ENCODE measurements at places on chromosomes 2 and 18. TPM values are rescaled to one million over a fixed set of nuclear protein-coding genes. Genes with fewer than 3 reads are reported as not detected.
A peak's percentile ranks its signal among the peaks of the same experiment; 100 is the strongest.

The RMND5A gene
- total RNA-seq = 44.3 TPM

The DNAH7 gene
- total RNA-seq = not detected

The LIMS3 gene
- 0.18 TPM for total RNA-seq

The AOX1 gene
- 0.65 TPM for total RNA-seq

GRCh38 chr2:3139906-3140305, 237.7 kb downstream of the EIPR1 start:
- H3K27ac ChIP-seq = no peak overlapping the region
- H3K4me1 ChIP-seq = no peaks in the 10 kb centered on the region
- DNase-seq = no peak
- H3K36me3 ChIP-seq = no peaks in the 10 kb centered on the region

- no peak for DNase-seq
- no peak overlapping the region for H3K27ac ChIP-seq
- H3K4me1 ChIP-seq = no peaks in the 10 kb centered on the region
- H3K36me3 ChIP-seq = no peaks in the 10 kb centered on the region
- H3K27me3 ChIP-seq = peaks cover 7% of the 10 kb centered on the region
- no peak overlapping the region for H3K4me3 ChIP-seq
Observed at GRCh38 chr2:73337828-73338227, 44.5 kb upstream of the EGR4 start.

DNA sequence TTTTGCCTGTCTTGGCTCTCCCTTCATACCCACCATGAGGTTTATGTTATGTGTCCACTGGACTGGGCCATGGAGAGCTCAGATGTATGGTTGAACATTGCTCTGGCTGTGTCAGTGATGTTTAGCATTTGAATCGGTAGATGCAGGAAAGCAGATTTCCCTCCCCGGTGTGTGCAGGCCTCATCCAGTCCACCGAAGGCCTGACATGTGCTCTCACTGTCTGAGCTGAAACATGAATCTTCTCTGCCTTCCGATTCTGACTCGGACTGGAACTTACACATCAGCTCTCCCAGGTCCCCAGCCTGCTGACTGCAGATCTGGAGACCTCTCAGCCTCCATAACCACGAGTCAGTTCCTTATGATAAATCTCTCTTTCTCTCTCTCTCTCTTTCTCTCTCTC, 72.4 kb upstream of the SLC66A3 start:
- H3K4me1 ChIP-seq = no peaks in the 10 kb centered on the region
- DNase-seq = no peak
- H3K27ac ChIP-seq = no peak overlapping the region
- H3K36me3 ChIP-seq = no peaks in the 10 kb centered on the region
- no peak overlapping the region for H3K4me3 ChIP-seq
- peaks cover 1% of the 10 kb centered on the region for H3K27me3 ChIP-seq

DNA sequence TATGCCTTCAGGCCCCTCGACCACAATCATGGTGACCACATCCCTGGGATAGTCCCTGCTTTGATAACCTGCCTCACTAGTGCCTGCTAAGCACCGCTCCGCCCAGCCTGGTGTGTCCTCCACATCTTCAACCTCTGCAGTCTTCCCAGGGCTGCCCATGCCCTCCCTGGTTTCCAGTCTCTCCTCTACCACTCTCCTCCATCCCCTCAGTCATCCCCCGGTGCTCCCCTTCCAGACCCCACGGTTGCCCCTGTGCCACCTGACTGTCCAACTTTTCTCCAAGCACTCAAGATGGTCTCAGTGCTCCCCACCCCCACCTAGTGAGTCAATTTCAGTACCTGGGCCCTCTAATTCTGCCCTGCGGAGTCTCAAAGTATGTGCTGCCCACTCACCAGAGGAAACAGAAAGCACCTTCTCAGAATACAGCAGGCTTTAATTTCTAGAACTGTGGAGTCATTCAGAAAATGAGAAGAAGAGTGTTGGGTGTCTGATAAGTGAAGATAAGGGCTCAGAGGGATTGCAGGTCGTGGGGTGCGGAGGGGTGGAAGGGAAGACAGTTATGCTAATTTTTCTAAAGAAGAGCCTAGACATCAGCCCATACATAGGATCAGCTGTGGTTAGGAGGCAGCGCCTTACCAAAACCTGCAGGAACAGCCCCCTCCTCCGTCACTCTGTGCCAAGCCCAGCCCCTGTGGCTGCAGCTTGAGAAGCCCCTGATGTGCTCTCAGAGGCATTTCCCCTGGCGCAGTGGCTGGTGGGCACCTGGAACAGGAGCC, 53.6 kb upstream of the CAB39 start:
- peak overlapping the region; percentile 97 for H3K27ac ChIP-seq
- peaks cover 3% of the 10 kb centered on the region for H3K36me3 ChIP-seq
- peak overlapping the region; percentile 73 for H3K4me3 ChIP-seq
- DNase-seq = peak; percentile 90

DNA sequence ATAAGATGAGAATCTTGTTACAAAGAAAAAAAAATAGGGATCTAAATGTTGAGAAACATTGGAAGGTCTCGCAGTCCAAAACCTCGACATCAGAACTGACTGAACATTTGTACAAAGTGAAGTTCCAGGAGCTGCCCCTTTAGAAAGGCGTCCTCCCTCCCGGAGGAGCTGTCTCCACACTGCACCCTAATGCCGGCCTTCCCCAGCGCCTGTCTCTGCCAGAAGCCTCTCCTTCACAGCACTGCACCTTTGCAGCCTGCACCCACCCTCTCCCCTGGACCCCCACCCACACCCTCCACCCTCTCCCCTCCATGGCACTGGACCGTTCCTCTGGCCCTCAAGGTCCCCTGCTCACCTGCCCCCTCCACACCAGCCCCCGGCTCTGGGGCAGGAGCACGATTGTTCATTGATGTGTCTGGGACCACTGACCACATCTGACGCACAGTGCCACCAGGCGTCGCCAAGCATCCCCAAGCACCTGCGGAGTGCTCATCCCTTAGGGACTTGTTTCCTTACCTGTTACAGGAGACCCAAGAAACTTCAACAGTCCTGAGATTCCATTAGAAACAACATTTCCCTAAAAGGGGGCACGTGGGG, 90.3 kb upstream of the SNTG2 start:
- no peak for DNase-seq
- no peak overlapping the region for H3K27ac ChIP-seq
- H3K4me1 ChIP-seq = peaks cover 4% of the 10 kb centered on the region

- peaks cover 35% of the 10 kb centered on the region for H3K36me3 ChIP-seq
- peak overlapping the region; percentile 97 for H3K4me3 ChIP-seq
- H3K4me1 ChIP-seq = peaks cover 24% of the 10 kb centered on the region
- H3K27me3 ChIP-seq = no peaks in the 10 kb centered on the region
Observed at GRCh38 chr2:24792542-24792873, 683 bp downstream of the PTRHD1 start.

GRCh38 chr2:36587101-36587500, 10.9 kb downstream of the FEZ2 start:
- H3K27ac ChIP-seq = no peak overlapping the region
- H3K4me3 ChIP-seq = no peak overlapping the region
- DNase-seq = no peak
- H3K4me1 ChIP-seq = peaks cover 5% of the 10 kb centered on the region

- peaks cover 38% of the 10 kb centered on the region for H3K36me3 ChIP-seq
- no peak for DNase-seq
- peak overlapping the region; percentile 100 for H3K4me3 ChIP-seq
- H3K27me3 ChIP-seq = no peaks in the 10 kb centered on the region
- H3K27ac ChIP-seq = peak overlapping the region; percentile 79
Observed at GRCh38 chr2:96205888-96206287, 2.7 kb downstream of the STARD7 start.

GRCh38 chr18:57854726-57855125, 51.6 kb upstream of the ATP8B1 start:
- no peaks in the 10 kb centered on the region for H3K36me3 ChIP-seq
- H3K27me3 ChIP-seq = peaks cover 10% of the 10 kb centered on the region

DNA sequence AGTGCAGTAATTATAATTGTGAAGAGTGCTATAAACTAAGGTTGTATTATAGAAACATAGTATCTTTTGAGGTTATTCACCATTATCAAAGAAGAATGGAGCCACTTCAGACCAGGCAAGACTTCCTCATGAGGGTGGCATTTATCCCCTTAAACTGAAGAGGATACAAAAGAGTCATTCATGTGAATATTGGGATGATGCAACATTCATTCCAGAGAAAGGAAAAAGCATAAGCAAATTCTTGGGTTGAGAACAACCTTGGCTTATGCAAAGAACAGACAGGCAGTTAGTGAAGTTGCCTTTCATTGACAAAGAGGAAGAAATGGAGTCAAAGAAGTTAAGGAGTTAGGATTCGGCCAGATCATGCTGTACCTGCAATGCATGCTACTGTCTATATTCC, 682.5 kb downstream of the MBD2 start:
- H3K4me1 ChIP-seq = no peaks in the 10 kb centered on the region
- no peaks in the 10 kb centered on the region for H3K36me3 ChIP-seq
- no peak overlapping the region for H3K27ac ChIP-seq
- DNase-seq = no peak
- no peak overlapping the region for H3K4me3 ChIP-seq
